Trophoblast cell (in vitro differentiated cells and primary cell): ENCODE measurements at places on chromosomes 1 and 21.

- no peak for DNase-seq
Measured at GRCh38 chr1:97202481-97203380, 481.1 kb downstream of the PTBP2 start.

DNA sequence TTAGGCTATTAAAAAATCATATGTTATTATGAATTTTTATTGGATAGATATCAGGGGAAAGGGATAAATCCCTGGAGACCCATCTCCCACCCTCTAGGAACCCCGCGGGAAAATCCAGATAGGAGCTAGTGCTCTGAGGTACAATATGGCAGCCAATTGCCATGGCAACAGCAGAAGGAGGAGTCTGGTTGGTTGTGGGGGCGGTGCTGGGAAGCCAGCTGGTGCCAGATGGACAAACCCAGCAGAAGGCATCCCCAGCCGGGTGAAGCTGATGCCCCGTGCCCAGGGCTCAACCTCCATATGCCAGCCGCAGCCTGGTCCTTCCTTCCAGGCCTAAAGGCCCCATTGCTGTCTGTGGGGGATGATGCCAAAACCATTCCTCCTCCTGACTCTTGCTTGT is 38.3 kb downstream of the RHBG start:
- no peak for DNase-seq

GRCh38 chr1:54615531-54616279 is 7.6 kb downstream of the FAM151A start:
- DNase-seq, result no peak

DNA sequence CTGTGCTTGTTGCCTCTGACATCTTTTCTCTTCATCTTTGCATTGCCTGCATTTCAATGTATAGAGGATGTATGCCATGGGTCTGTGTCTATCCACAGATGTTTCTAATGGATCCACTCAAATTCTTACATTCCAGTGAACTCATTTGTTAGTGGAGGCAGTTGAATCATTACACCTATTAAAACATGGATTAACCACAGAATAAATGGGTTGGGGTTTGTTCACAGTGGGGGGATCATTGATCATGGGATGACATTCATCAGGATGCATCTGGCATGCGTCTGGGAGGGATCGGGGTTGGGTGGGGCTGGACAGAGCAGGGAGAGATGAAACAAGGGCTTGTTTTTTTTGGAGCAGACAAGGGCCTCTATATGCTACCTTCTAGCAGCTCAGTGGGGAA is 182.5 kb downstream of the RHOU start:
- no peak for DNase-seq

DNA sequence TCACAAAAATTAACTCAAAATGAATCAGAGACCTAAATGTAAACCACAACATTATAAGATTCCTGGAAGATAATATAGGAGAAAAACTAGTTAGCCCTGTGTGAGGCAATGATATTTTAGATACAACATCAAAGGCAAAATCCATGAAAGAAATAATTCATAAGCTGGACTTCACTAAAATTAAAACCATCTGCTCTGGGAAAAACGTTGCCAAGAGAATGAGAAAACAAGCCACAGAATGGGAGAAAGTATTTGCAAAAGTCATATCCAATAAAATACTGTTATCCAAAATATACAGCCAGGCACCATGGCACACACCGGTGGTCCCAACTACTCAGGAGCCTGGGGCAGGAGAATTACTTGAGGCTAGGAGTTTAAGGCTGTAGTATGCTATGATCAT is 70.3 kb downstream of the SYF2 start:
- DNase-seq, result no peak

- no peak for DNase-seq
Measured at GRCh38 chr1:178774263-178774662, 49.2 kb downstream of the RALGPS2 start.

GRCh38 chr1:166237675-166238074 is 70.9 kb upstream of the FAM78B start:
- no peak for DNase-seq

DNA sequence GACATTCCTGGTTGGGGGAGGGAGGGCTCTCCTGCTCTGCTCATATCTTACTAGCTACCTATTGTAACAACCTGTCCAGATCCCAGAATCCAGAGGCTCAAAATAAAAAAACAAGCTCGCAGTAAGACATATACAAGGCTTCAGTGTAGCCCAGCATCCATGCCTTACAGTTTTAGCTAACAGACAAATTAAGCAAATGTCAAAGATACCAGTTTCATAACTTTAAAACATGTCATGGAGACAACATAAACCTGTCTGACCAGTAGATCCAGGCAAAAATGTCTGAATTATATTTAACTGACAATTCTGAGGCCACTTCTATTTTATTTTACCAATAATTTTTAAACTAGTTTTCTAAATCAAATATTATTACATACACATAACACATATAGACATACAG is 167.7 kb upstream of the TNR start:
- peak; percentile 73 for DNase-seq

DNA sequence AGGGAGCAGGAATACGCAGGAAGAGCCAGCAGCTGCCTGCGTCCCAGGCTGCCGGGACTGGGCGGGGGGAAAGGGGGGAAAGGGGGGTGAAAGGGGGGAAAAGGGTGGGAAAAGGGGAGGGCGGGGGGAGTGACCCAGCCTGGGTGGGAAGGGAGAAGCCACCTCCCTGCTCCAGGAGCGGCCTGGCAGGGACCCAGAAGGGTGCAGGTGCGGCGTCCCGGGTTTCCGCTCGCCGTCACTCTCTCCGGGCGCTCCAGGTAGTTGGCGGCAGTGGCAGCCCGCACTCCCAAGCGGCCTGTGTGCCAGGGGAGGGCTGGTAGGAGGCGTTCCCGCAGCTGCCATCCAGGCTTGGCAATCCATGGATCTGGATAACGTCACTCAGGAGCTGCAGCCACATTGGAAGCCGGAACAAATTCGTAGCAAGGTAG is 141.0 kb upstream of the NGF start:
- no peak for DNase-seq

- DNase-seq, result no peak
Measured at GRCh38 chr1:201116091-201116490, 3.9 kb upstream of the CACNA1S start.

GRCh38 chr1:10610901-10611600 is 136.3 kb downstream of the PEX14 start:
- DNase-seq, result no peak

DNA sequence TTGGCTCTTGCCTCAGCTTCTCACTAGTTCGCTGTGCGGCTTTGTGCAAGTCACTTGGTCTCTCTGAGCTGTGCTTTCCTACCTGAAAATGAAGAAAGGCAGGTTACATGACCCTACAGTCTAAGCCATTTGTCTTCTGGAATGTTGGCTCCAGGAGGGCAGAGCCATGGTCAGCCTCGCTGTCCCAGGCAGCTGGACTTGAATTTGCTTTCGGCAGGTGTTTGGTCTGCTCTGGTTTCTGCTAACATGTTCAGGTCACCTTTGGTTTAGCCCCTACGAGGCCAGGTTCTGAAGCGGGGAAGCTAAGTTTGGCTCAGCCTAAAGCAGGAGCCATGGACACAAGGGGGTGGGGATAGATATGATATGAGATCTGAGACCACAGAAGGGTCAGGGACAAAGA is 19.1 kb downstream of the LRRC38 start:
- DNase-seq, result no peak

GRCh38 chr1:239547987-239548386 is 161.6 kb downstream of the CHRM3 start:
- no peak for DNase-seq

- no peak for DNase-seq
Measured at GRCh38 chr1:245434280-245434679, 279.5 kb downstream of the KIF26B start.
